Heart right ventricle (tissue), 16 donors: ENCODE measurements at places on chromosomes 11 and 22.

GRCh38 chr11:11717064-11717725, 95.4 kb upstream of the GALNT18 start:
- DNase-seq, result no peak

DNA sequence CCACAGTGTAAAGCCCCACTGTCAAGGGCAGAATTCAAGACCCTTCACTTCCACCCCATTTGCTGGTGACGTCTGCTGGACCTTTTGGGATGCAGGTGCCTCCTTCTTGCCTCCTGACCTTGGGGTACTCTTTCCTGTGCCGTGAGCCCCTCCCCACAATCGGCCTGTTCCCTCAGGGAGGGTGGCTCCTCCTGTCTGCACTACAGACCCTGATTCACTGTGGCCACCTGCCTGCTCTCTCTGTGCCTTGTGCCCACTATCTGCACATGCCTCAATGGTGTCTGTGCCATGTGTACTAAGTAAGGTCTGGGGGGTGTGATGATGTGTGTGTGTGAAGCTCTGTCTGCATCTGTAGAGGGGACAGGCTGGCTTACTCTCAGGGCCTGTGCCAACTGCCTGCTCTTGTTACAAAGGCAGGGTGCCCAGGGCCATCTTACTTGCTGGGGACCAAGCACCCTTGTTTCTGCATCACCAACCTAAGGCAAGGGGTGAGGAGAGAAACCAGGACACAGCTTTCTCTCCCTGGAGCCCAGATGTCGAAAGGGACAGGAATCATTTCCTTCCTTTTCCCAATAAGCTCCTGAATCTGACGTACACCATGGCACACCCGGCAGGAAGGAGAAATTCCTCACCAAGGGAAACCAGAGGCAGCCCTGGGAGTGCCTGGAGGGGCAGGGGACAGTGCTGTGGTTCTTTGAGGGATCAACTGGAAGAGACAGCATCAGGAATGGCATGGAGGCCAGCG, 3.7 kb downstream of the PPM1F start:
- no peak for DNase-seq

GRCh38 chr22:32868946-32869345, 67.4 kb downstream of the TIMP3 start:
- DNase-seq, result no peak

- peak; percentile 35 for DNase-seq
Observed at GRCh38 chr22:45235101-45235777, 5.5 kb downstream of the KIAA0930 start.

DNA sequence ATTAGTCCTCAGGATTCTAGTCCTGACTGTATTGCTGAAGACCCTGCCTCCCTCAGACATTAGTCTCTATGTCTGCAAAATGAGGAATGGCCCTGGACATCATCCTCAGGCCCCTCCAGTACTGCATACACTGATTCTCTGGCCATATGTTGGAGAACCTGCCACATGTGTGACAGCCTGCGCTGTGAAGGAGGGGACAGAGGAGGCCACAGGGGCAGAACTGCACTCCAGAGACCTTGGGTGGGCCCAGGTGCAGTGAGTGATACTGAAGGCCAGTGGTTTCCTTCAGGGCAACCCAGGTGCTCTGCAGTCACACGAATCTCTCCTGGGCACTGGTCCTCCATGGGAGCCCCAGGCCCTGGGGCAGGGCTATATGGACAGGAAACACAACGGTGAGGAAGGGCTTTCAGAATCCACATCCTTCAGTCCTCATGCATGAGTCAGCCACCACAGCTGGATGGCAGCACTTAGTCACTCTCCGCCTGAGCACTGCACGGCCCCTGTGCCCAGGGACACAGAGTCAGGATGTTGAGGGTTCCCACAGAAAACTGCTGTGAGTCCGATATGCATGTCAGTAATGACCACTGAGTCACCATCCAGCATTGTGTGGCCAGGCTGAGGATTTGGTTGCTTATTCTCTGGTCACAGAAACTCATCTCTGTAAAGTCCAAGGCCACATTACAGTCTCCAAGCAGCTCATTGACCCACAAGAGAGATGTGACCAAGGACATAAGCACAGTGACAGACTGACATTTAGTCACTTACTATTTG, 39.7 kb downstream of the ME3 start:
- DNase-seq, result no peak

DNA sequence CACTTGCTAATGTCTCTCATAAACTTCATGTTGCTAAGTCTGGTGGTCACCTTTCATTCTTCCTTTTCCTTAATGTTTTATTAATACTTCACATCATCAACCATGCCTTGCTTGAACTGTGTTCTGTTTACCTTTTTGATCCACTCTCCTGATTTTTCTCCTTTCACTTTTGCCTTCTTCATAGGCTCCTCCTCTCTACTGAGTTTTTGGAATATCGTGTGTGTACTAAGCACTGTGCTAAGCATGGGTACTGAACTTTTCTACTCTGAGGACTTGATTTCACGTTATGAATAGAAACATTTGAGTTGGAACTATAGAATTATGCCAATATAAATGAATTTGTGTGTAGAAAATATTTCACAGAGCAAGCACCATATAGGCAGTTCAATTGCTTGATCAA, 90.6 kb downstream of the ATM start:
- DNase-seq, result no peak
